ENCODE measurements at places on chromosomes 1 and 21.

- peak; percentile 94 for DNase-seq
Measured at GRCh38 chr1:54581621-54582035, 33.6 kb downstream of the ACOT11 start.

- DNase-seq = peak; percentile 33
Measured at GRCh38 chr1:212291505-212292134, 6.4 kb downstream of the PPP2R5A start.

DNA sequence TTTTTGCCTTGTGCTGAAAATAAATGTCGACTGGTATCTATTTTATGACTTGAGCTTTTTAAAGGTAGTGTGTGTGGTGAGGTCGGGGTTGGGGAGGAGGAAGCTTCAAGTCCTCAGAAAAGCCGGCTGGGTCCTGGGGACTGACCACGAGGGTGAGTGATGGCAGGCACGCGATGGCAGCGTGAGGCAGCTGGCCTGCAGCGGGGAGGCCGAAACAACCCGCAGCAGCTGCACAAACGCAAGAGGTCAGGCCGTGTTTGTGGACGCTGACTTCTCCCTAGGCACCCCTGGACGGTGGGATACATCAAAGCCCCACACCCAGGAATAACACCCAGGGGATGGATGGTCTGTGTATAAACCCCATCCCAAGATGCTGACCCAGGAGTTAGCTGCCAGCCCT lies 51.4 kb downstream of the ZBTB18 start:
- no peak for DNase-seq

DNA sequence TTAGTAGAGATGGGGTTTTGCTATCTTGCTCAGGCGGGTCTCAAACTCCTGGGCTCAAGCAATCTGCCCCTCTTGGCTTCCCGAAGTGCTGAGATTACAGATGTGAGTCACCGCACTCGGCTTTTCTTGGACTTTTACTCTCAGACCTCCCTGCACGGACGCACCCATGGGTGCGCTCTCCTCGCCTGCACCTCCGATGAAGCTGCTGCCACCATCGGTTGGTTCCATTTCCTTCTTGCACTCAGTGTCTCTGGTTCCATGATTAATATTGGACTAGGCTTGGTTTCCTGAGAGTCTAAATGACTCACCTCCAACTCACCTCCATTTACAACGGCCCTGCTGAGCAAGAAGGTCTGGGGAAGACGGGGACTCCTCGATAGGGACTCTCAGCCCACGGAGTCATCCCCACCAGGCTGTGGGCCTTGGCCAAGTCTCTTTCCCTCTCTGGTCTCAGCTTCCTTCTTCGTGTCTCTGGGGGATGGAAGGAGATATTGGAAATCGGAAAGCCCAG lies 6.7 kb upstream of the TNFRSF8 start:
- DNase-seq = no peak

GRCh38 chr1:233722212-233722979 lies 108.5 kb downstream of the KCNK1 start:
- no peak for DNase-seq

DNA sequence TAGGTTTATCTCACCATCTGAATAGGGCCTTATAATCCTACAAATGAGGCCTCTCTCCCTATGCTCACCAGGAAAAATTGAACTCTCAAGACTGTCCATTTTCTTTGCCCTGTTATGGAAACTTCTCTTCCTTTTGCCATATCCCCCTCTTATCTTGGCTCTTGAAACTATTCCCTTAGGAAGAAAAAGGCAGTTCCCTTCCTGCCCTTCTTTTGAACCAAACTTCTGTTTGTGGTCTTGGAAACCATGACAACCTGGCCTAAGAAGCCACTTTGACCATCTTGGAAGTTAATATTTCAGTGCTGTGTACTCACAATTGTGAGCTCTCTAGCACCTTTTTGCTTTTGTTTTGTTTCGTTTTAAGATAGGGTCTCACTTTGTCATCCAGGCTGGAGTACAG lies 40.0 kb downstream of the ATP2B4 start:
- peak; percentile 20 for DNase-seq

GRCh38 chr1:183416850-183417771 lies 1.1 kb downstream of the NMNAT2 start:
- DNase-seq = peak; percentile 89

DNA sequence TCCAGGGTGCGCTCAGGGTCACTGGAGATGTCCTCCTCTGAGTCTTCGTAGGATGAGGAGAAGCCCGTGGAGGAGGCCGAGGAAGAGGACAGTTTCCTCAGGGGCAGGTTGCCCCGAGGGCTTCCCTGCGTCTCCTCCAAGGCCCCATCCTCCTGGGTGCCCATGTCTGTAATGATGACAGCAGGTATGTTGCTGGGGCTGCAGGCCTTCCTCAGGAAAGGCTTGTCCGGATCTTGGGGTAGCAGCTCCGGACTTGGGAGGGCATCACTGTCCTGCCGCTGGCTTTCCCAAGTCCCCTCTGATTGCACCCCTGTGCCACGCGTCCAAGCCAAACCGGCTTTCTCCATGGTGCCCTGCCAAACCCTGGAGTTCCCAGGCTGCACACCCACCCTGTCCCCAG lies 3.5 kb downstream of the ITPKB start:
- DNase-seq = no peak

DNA sequence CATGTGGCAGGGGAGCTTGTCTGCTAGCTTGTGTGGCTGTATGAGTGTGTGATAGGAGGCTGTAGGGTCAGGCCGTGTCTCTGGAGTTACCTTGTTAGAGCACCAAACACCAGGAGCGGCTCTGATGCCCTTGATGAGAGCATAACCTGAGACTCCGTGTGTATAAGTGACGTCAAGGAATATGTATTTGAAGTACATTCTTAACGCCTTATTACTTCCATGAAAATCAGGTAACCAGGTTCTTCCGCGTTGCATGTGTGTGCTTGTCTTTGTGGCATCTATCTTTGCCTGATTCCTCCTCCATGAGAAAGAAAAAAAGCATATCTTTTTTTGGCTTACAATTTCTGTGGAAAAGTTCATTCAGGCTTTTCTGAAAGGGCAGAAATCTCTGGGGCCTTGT lies 4.6 kb downstream of the OLFML3 start:
- no peak for DNase-seq

Measured in spinal cord (tissue), 10 donors.